ENCODE measurements at places on chromosomes 7 and 10.

GRCh38 chr7:158430308-158431034 lies 157.2 kb downstream of the PTPRN2 start:
- DNase-seq = no peak

GRCh38 chr7:126445991-126446390 lies 806.8 kb downstream of the GRM8 start:
- DNase-seq = no peak

DNA sequence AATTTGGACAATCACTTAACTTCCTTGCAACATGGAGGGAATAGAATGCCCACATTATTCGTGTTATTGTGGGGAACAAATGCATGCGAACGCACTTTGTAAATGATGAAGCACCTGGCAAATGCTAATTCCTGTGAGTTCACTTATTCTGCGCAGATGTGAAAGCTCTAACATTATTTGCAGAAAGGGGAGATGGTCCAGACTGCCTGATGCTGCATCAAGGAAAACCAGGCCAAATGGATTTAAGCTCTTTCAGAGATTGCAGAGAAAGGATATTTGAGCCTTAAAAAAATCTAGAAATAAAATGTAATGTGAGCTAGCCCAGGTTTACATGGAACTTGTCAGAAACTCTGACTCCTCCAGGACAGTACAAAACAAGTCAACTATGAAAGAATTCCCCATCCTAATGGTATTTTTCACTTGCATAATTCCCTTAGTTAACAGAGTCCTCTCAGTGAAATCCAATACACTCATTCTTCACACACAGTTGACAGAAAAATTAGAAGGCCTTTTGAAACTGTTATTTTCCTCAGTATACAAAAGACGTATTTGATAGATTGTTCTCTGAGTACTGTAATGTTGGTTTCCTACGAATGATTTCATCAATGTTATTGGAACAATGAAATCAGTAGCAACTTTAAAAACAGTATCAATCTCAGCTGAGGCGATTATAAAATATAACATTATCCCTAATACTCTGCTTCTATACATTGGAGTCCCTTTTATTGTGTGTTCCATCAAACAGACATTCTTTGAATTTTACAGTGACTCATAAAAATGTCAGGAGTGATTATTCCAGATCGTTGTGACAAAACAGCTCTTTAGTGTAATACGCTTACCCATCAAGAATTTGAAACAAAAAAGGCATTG lies 136.3 kb upstream of the ANK3 start:
- no peak for DNase-seq

DNA sequence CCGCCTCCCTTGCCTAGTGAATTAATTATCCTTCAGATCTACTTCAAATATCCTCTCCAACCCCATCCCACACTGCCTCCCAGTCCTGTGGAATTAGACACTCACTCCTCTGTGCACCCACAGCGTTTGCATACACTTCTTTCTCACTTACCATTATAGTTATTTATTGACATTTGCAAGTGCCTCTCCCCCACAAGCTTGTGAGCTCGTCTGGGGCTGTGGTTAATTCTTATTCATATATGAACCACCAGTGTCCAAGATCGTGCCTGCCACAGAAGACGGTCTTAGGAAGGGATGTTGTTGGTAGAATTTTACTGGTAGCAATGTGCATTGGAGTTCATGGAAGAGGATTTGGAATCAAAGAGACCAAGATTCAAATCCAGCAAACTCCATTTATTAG lies 68.1 kb upstream of the AOAH start:
- no peak for DNase-seq

DNA sequence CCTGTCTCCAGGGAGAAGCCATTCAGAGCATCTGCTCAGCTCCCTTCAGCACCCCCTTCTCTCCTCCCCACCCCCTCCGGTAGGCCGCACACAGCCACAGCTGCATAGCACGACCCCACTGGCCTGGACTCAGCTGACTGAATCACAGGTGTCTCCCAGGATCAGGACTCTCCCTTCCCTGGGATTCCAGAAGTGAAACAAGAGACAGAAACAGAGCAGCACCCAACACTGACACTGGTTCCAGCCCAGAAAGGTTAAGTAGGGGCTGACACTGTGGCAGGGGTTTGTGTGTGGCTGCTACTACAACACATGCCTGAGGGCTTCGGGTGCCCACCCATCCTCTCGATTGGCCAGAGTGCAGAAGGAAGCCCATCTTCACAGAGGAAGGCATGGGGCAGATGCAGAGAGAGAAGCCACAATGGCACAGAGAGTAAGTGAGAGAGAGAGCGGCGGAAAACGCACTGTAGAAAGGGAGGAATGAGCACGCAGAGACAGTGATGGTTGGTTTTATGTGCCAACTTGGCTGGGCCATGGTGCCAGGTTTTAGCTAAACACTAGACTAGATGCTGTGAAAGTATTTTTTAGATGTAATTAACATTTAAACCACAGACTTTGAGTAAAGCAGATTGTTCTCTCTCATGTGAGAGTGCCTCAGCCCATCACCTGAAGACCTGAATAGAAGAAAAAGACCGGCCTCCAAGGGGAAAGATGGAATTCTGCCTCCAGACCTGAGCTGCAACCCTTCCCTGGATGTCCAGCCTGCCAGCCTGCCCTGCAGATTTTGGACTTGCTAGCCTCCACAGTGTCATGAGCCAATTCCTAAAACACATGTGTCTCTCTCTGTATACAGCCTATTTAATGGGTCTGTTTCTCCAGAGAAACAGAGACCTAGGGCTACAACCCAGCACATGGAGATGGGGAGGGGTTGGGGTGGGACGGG lies 107.5 kb downstream of the GRB10 start:
- DNase-seq = no peak

DNA sequence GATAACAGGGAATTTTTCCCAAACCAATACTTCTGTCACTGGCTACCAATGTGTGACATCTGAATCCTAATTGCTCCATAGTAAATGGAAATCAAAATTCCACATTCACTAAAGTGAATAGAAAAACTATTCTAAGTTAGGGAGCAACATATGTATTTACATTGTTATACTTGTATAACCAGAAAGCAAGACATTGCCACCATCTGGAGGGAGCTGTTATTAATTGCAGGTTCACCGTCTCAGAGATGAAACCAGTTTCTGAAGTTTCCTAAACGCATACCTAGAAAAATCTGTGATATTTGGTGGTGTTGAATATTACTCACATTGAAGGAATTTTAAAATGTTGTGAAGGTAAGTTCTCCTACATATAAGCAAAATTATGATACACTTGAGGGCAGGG lies 390.1 kb downstream of the NXPH1 start:
- DNase-seq = no peak

DNA sequence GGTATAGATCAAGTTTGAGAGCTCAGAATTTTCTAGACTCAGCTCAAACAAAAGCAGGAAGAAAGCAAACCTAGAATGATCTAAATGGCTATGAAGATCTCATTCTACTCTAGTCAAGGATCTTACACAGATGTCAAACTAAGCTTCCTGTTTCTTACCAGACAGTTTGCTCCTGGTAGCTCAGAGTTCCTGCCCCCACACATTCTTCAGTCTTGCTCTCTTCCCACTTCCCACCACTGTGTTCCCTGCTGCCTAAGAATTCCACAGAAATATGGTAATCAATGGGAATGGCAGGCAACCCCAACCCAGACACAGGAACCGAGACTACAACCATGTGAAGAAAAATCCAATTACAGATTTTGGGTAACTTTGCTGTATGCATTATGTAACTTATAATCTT lies 133.4 kb upstream of the PTN start:
- no peak for DNase-seq

DNA sequence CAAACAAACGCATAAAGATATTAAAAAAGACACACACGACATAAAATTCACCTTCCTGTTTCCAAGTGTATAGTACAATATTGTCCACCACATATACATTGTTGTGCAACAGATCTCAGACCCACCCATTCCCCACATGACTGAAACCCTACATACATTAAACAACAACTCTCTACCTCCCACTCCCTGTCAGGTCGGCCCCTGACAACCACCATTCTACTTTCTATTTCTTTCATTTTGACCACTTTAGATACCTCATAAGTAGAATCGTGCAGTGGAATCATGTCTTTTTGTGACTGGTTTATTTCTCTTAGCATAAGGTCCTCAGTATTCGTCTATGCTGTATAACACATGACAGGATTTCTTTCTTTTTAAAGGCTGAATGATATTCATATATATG lies 320.5 kb downstream of the BBS9 start:
- DNase-seq = no peak

DNA sequence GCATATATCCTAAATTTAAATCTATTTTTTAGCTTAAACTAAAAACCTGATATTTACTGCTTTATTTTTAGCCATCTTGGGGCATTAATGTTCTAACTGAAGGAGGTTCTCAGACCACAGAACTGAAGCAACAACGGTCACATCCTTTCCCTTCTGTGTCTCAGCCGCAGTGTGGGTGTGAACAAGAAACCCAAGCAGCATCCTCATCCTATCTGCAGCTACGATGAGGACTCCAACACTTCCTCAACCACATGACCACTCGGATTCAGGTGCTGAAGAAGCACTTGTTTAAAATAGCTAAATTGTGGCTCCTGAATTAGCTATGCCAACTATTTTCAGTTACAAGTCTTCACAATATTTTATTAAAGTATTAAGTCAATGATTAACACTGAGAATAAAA lies 5.3 kb downstream of the ESYT2 start:
- DNase-seq = no peak

GRCh38 chr7:158408318-158408920 lies 179.2 kb downstream of the PTPRN2 start:
- no peak for DNase-seq

DNA sequence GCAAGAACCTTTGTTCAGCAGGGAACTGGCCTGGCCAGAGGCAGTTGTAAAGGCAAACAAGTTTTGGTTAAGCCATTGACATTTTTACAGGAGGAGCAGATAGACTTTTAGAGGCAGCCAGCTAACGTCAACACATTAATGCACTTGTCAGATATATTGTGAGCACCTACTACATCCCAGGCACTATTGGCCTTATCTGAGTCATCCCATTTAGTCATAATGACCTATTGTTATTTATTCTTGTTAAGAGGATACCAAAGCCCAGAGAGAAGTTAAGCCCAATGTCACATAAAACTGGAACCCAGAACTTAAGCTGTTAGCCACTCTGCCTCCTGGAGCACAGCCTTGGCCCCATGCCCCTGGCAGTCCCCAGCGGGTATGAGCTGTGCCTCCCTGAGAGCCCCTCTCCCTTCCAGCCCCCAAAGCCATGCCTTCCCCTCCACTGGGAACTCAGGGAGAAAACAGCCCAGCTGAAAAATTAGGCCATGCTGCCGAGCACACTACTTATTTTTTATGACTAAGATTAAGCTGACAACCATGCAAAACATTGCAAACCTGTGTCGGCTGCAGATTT lies 32.7 kb upstream of the TRIM8 start:
- DNase-seq = no peak

DNA sequence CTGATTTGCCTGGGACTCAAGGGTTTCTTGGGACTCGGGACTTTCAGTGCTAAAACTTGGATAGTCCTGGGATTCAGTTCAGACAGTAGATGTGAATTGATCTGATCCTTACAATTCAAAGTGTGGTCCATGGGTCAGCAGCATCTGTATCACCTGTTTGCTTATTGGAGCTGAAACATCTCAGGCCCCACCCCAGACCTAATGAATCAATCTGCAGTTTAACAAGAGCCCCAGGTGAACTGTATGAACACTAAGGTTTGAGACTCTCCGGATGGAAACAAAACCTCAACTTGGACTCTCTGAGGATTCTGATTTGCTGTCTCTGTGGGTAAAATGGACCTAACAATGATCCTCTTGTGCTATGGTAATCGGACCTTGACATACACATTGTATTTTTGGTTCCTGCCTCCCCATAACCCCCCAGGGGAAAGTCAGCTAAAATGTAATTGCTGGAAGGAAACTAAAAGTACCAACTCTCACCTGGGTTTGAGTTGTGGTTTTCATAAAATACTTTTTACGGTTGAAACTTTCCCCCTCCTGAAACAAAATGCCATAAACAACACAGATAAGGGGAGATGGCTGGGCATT lies 11.7 kb downstream of the CYP26A1 start:
- DNase-seq = no peak

GRCh38 chr10:13219685-13220670 lies 14.2 kb downstream of the UCMA start:
- DNase-seq = no peak

GRCh38 chr10:108338146-108338545 lies 1173.6 kb upstream of the SORCS1 start:
- DNase-seq = no peak

- no peak for DNase-seq
These were observed 34.6 kb downstream of the CARD11 start for GRCh38 chr7:3009086-3009485.

DNA sequence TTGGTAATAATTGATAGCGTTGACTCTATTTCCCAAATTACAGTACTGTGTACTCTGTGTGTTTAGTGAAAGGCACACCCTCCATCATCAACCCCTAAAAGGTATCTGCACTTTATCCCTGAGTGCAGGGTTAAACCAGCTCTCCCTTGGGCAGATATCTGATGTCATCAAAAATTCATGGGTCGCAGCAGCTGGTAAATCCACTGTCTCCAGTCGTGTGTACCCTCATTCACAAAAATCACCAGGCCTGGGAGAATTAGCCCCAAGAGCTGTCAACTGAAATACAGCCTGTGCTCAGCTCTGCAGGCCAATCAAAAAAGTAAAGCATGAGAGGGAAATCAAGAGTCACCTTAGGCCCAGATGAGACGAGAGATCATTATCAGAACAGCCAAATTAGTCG lies 103.7 kb downstream of the HIP1 start:
- DNase-seq = no peak

DNA sequence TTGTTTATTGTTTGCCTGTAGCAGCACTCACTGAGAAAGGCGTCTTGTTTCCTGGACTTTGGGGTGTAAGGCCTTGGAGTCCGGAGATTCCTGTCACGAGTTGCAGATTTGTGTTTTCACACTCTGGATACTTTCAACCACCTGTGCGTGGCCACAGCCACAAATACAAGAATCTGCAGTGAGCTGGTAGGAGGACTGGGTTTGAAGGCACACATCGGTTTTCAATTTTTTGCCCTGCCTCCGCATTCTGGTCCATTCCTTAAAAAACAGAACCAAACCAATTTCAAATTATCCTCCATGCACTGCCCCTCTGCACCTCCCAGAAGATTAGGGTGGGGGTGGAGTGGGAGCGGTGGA lies 619 bp downstream of the EXOC4 start:
- no peak for DNase-seq

DNA sequence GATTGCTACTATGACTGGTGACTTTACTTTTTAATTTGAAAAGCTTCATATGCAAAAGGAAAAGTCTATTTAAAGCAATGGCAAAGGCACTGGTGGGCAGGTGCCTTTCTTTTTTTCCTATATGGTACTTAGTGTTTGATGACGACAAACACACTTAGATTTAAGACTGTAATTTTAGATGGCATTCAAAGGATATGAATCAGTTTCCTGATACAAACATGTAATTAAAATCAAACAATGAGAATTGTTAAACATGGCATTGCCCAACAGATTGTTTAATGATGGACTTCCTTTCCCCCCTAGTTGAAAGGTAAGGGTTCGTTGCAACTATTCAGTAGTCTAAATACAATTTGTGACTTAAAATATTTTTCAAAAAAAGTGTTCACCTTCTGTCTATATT lies 106.5 kb upstream of the SEMA3C start:
- no peak for DNase-seq

GRCh38 chr10:35743851-35744250 lies 101.8 kb upstream of the FZD8 start:
- DNase-seq = no peak

GRCh38 chr10:14601326-14601725 lies 173.4 kb downstream of the FAM107B start:
- DNase-seq = no peak

- DNase-seq = no peak
These were observed 30.5 kb downstream of the LRMDA start for GRCh38 chr10:75461672-75462649.

Data from thoracic aorta (tissue), 2 donors.